Lower lobe of right lung (tissue), 2 donors: ENCODE measurements at places on chromosomes 2 and 18. TPM values are rescaled to one million over a fixed set of nuclear protein-coding genes. Genes with fewer than 3 reads are reported as not detected.

The IL36RN gene
- not detected for total RNA-seq

The EHBP1 gene
- 45.8 TPM for total RNA-seq

The SERPINB13 gene
- total RNA-seq: not detected

The CRACDL gene
- 17.8 TPM for total RNA-seq

The CYS1 gene
- total RNA-seq: 2.6 TPM

The GALNT13 gene
- 2.4 TPM for total RNA-seq

The RAB17 gene
- 60.1 TPM for total RNA-seq

The PIK3C3 gene
- total RNA-seq: 51.2 TPM

The DOK6 gene
- 3.2 TPM for total RNA-seq

The SLC23A3 gene
- total RNA-seq: 3.4 TPM

The LOXHD1 gene
- 2.9 TPM for total RNA-seq

GRCh38 chr2:189328848-189329245 lies 112.4 kb upstream of the WDR75 start:
- no peak for DNase-seq

GRCh38 chr18:75554644-75555185 lies 127.2 kb upstream of the SMIM21 start:
- DNase-seq: no peak

DNA sequence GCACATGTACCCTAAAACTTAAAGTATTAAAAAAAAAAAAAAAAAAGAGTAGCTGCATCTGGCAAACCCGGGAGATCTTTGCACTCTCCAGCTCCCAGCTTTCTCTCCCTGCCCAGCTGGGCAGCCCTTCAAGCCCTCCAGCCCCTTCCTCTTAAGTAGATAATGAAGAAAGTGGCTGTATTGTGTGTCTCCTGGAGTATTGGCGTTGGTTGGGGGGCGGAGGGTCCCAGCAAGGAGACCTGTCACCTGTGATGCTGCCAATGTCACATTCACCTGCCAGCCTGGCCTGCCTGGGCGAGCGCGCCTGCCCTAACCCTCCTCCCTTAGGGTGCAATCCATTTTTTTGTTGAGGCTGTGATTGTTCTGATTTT lies 2.0 kb downstream of the C2orf72 start:
- DNase-seq: no peak

GRCh38 chr2:60989259-60989658 lies 28.3 kb upstream of the PEX13 start:
- no peak for DNase-seq

- DNase-seq: no peak
Measured at GRCh38 chr18:2240311-2240705, 331.0 kb downstream of the METTL4 start.

DNA sequence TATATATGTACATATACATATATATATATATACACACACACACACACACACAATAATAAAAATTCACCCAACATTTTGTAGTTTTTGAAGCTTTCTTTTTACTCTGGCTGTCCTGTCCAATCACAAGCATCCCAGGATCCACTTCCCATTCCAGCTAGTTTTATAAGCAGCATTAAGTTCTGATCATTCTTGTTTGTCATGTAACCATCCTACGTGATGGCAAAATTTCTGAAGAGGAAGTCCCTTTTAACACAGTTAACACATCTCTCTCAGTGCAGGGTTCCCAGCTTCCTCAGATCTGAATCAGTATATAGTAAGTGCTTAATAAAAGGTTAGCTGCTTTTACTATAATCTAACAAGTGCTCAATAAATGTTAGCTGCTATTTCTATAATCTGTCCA lies 26.4 kb downstream of the MYOM1 start:
- DNase-seq: no peak

DNA sequence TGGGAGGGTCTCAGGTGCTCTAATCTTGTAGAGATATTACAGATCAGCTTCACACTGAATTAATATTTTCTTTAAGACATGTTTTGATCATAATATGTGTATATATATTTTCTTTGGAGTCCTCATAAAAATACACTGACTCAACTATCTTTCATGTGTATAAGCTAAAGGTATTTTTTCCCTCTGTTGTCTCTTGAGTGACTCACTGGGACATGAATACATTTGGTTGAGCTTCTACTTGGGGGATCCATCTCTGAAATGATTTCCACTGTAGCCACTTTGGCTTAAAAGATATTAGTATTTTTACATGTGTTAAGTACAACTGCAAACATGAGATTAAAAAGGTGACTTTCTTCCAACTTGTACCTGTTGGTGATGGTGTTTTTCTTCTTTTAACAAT lies 140.8 kb downstream of the TTN start:
- no peak for DNase-seq

GRCh38 chr2:201411421-201411820 lies 39.8 kb downstream of the TRAK2 start:
- DNase-seq: no peak

GRCh38 chr18:723541-724080 lies 11.2 kb upstream of the ENOSF1 start:
- DNase-seq: no peak

GRCh38 chr2:223916181-223916920 lies 28.8 kb downstream of the WDFY1 start:
- no peak for DNase-seq

DNA sequence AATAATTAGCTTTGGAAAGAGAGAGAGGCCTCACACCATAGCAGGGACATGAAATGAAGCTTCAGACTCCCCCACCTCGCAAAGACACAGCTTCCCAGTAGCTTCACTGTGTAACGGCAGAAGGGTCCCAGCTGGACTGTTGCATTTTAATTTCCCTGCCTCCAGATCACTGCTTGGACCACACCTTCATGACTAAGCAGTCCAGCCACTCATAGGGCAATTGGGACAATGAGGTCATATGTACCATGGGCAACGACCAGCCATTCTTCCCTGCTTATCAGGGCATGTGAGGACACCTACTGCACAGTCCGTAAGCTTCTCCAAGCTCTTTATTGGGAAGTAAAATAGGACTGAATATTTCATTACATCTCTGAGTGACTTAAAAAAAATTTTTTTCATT lies 183.0 kb downstream of the MREG start:
- peak; percentile 47 for DNase-seq

DNA sequence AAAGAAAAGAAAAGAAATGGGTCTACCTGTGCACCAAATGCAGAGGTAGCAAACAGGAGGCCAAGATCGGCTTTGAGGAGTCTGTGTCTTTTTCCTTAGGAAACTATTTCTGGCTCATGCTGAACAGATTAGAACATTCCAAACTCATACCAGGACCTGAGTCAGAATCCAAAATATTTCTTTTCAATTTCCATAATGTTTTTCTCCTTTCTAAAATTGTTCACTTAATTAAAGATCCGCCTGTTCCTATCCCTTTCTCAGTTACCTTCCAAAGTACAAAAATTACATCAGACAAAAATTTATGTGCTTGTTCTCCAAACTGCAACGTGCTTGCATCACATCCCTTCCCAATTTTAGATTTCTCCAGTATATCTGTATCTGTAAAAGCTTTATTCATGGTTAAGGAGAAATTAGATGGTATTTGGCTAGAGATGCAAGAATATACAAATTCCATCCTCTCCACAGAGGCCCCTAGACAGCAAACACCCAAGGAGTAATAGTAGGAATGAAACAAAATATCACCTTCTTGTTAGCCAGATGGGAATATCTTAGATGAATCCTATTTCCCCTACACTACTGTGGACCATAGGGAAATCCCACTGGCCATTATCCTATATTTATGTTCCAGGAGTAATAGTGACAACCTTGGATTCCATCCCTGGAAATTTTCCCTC lies 130.6 kb downstream of the LNPK start:
- DNase-seq: no peak

- no peak for DNase-seq
Measured at GRCh38 chr2:205800224-205800623, 117.9 kb downstream of the NRP2 start.

GRCh38 chr18:64851726-64852125 lies 702.8 kb upstream of the LINC00305 start:
- no peak for DNase-seq

- DNase-seq: no peak
Measured at GRCh38 chr2:217795067-217795466, 207.7 kb downstream of the TNS1 start.

DNA sequence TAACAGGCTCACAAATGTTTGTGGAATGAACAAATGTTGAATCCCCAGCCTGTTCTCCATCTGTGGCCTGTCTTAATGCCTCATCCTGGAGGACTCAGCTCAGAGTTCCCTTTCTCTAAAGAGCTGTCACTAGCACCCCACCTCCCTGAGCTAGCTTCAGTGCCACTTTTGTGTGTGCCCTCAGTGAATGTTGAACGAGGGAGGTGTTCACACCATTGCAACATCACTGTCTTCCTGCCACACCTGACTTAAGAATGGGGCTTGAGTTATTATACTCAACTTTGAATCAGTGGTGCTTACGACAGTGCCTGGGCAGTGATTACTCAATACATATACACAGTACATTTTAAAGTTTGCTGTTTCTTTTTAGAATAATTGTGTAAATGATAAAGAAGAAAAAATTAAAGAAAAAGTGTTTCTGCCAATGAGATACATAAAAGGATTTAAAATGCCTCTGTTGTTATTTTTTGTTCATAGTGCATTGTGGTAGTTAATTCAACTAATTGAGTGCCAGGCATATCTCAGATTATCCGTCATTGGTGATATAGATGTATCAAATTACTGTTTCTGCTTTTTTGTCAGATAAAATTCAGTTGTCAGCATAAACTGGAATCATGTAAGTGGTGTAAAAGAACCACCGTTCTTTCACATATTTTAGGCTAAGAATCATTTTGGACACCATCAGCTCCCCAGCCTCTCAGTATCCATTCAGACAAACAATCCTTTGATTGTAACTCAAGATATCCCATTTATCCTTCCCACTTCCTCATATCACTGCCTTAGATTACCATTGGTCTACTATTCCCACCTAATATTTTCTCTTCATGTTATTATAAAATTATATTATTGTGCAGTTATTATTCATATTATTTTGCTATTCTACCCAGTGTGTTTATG lies 304.7 kb downstream of the PTPRM start:
- no peak for DNase-seq

DNA sequence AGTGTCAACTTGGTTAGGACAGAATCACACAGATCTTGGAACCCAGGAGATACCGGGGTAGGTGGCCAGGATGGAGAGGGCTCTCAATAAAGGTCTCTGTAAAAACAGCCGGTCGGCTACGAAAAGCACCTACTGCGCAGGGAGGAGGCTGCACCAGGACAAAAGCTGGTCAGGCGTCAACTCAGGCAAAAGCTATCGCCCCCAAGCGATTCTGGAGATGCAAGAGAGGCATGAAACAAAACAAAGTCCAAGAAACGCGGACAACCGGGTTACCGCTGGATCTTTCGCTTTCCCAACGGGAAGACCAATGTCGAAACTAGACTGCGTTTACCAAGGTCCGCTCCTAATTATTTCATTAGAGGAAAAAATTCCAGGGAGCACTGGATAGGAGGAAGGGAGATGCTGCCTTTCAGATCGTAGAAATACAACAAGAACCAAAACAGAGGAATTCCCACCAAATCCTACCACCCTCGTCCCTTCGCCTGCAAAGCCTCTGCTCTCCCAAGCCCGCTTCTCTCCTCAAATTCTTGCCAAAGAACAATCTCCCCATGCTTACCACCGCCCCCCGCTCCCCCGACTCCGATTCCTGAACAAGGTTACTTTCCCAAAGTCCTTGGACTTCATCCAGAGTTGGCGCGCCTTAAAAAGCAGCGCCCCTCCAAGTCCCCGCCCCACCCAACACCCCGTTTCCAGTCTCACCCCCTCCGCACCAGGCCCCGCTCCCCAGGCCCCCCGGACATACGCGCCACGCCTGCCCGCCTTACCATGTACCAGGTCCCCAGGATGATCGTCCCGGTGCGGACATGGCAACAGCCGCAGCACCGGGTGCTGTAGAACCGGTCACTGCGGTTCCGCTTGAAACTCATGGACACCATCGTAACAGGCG lies 539 bp downstream of the LAPTM4A start:
- peak; percentile 52 for DNase-seq

DNA sequence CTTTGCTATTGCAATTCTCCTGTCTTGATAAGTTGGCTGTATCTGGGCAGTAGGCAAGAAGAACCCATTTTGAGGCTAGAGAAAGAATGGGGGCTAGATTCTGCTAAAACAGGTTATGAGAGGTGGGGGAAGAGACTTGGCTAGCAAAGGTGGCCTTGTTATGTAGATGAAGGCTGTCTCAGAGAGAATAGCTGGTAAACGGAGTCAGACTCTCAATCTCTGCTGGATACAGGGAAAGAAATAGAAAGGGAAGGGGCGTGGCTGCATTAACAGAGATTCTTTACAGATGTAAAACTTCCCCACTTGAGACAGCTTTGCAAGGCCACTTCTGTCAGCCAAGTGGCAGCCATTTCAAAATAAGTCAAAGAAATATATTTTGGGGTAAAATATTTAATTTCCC lies 38.1 kb upstream of the ARHGAP25 start:
- no peak for DNase-seq

- DNase-seq: no peak
Measured at GRCh38 chr2:120287183-120288015, 34.7 kb downstream of the RALB start.

DNA sequence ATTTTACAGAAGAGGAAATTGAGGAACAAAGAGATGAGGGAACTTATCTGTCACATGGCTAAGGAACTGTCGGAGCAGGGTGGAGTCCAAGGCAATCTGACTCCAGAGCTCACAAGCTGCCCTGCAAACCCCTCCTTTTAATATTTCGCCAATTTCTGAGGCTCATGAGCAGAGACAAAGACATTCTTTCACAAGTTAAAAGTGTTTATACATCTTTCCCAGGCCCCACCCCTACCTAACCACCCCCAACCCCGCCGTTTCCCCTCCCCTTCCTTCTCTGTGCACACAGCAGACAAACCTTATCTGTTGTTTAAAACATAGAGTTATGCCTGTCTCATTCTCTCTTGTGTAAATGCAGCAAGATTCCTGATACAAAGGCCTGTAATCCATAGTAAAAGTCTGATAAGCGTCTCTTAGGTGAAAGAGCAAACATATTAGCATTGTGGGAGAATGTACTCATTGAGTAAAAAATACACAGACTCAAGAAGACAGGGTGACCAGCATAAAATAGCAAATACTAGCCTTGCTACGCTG lies 44.3 kb downstream of the EPHA4 start:
- no peak for DNase-seq

- DNase-seq: no peak
Measured at GRCh38 chr2:98469862-98470544, 25.3 kb downstream of the INPP4A start.

DNA sequence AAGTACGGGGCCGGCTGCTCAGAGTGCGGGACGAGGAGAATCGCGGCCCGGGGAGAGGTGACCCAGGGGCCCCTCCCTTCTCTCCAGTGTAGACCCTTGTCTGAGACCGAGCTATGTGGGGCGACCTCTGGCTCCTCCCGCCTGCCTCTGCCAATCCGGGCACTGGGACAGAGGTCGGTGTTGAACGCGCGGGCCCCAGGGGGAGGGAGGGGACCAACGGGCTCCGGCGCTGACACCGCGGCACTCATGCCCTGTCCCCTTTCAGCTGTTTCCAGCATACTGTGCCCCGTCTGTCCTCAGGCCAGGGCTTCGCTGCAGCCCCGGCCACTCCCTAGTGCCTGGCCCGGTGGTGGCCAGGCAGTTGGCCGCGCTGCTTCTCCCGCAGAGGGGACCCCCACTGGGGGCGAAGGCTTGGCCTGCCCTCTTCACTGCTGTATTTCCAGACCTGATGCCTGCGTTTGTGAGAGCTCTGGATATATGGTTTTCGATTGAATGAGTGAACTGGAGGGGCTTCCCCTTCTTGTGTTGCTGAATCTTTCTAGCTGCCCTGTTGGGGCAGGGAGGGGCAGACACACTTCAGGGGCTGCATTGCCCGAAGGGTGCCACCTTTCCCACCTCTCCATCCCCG lies 809 bp downstream of the DBI start:
- DNase-seq: peak; percentile 76

GRCh38 chr18:32299484-32299883 lies 109.6 kb downstream of the MEP1B start:
- DNase-seq: no peak

- no peak for DNase-seq
Measured at GRCh38 chr2:148501545-148501944, 143.0 kb upstream of the EPC2 start.
